ENCODE measurements at places on chromosomes 2 and 18. TPM values are rescaled to one million over a fixed set of nuclear protein-coding genes. Genes with fewer than 3 reads are reported as not detected.

Gene RBKS
- 1.7 TPM for total RNA-seq

Gene TGIF1
- 88.7 TPM for total RNA-seq

Gene ALPI
- not detected for total RNA-seq

Gene C2orf69
- 13.2 TPM for total RNA-seq

Gene PRKAG3
- not detected for total RNA-seq

Gene TTC21B
- 23.0 TPM for total RNA-seq

DNA sequence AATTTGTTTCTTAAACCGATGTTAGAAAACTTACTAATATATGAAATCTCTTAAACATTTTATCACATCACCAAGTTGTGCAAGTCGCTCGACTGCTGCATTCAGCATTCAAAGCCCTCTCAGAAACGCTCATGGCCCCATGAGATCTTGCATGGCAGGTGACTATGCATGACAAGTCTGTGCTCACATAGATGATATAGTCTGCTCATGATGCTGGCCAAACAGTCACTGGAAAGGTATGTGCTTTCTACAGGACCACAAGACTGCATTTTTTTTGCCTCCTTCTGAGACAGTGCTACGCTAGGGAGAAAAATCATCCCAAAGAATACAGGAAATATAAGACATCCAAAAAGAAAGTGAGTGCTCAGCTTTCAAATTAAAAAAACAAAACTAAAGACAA lies 98.3 kb upstream of the ZBTB14 start:
- no peak for DNase-seq
- H3K36me3 ChIP-seq, result no peaks in the 10 kb centered on the region
- no peaks in the 10 kb centered on the region for H3K27me3 ChIP-seq
- no peak overlapping the region for H3K4me3 ChIP-seq

- no peaks in the 10 kb centered on the region for H3K36me3 ChIP-seq
- H3K4me1 ChIP-seq, result peaks cover 30% of the 10 kb centered on the region
- H3K27me3 ChIP-seq, result no peaks in the 10 kb centered on the region
- DNase-seq, result no peak
These were observed 104.8 kb downstream of the MAP4K4 start for GRCh38 chr2:101802329-101802728.

DNA sequence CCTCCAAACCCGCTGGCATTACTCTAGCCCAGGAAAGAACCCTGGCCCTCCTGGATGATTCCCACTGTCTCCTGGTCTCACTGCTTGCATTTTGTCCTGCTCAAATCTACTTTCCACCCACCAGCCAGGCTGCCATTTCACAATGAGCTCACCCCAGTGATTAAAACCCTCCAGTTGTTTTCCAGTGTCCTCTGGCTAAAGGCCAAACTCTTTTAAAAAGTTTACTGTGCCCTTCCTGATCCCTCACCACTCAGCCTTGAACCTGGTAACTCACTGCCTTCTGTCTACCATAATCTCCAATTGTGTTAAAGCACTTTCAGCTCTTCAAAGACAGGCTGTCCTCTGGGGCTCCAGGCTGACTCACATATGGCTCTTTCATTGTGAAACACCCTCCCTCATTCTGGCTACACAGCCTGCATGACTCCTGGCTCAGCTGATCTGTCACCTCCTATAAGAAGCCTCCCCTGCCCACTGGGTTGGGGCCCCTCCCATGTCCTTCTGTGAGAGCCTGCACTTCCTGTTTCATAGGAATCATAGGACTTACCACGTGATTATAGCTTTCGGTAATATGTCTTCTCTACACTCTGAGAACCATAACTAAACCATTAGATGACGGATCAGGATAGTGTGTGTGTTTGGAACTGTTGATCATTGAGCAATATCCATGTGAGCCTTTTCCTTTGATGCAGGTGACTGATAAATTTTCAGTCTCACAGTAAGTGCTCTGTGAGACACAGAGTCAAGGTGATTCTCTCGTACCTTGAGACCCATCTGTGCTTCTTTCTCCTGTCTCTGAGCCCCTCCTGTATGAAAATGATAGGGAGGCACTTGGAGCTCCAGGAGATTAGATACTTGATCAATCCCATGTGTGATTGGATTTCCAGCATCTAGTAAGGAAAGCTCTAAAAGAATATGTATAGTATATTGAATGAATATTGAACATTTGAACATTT lies 590.8 kb upstream of the ID2 start:
- no peaks in the 10 kb centered on the region for H3K27me3 ChIP-seq
- H3K27ac ChIP-seq, result no peak overlapping the region
- DNase-seq, result no peak
- no peaks in the 10 kb centered on the region for H3K36me3 ChIP-seq
- no peak overlapping the region for H3K4me3 ChIP-seq

GRCh38 chr2:1594373-1595171 lies 149.7 kb downstream of the PXDN start:
- H3K27me3 ChIP-seq, result no peaks in the 10 kb centered on the region
- H3K4me3 ChIP-seq, result no peak overlapping the region
- no peaks in the 10 kb centered on the region for H3K36me3 ChIP-seq
- H3K4me1 ChIP-seq, result no peaks in the 10 kb centered on the region
- DNase-seq, result no peak
- no peak overlapping the region for H3K27ac ChIP-seq

DNA sequence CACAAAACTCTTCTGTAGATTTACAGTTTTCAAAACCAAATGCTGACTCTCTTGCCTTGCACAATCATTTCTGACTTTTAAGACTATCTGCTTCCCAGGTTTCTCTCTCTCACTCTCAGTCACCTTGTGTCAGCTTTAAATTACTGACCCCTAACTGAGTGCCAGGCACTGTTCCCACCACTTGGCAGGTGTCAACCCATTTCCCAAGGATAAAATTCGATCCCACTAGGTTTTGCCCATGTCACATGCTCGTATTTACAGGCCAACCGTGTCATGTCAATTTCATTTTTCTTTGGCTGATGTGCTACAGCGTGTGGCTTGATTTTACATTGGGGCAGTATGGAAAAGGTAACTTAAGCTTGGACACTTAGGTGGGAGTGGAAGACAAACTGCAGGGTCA lies 26.1 kb upstream of the LMAN1 start:
- H3K27me3 ChIP-seq, result no peaks in the 10 kb centered on the region
- no peak for DNase-seq
- H3K27ac ChIP-seq, result no peak overlapping the region

GRCh38 chr2:97759727-97760407 lies 46.5 kb downstream of the ZAP70 start:
- H3K4me1 ChIP-seq, result peaks cover 12% of the 10 kb centered on the region
- H3K4me3 ChIP-seq, result no peak overlapping the region
- H3K27me3 ChIP-seq, result no peaks in the 10 kb centered on the region
- peaks cover 8% of the 10 kb centered on the region for H3K36me3 ChIP-seq
- peak overlapping the region; percentile 14 for H3K27ac ChIP-seq
- no peak for DNase-seq

DNA sequence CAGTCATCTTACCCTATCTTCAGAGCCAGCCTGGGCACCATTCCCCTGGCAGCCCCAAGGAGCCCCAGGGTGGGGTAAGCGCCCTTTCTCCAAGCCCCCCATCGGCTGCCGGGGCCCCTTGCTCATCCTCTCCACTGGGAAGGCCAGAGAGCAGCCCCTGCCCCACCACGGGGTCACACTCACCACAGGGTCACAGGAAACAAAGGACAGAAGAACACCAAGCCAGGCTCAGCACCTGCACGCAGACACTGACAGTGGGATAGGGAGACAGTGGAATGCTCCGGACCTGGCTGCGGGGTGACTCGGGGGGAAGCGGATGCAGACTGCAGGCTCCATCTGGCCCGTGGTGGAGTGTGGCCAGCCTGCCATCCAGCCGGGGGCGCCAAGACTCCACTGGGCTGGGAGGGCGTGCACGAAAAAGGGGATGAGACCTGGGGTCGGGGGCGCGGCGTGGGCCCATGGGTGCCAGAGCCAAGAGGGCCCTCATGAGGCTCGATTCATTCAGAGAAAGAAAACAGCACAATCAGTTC lies 21.1 kb downstream of the HDAC4 start:
- DNase-seq, result no peak
- peaks cover 15% of the 10 kb centered on the region for H3K4me1 ChIP-seq
- no peak overlapping the region for H3K27ac ChIP-seq
- no peak overlapping the region for H3K4me3 ChIP-seq
- H3K36me3 ChIP-seq, result no peaks in the 10 kb centered on the region

- no peaks in the 10 kb centered on the region for H3K36me3 ChIP-seq
- no peaks in the 10 kb centered on the region for H3K4me1 ChIP-seq
- H3K4me3 ChIP-seq, result no peak overlapping the region
- H3K27me3 ChIP-seq, result no peaks in the 10 kb centered on the region
These were observed 367.7 kb upstream of the NETO1 start for GRCh38 chr18:73235491-73235890.

DNA sequence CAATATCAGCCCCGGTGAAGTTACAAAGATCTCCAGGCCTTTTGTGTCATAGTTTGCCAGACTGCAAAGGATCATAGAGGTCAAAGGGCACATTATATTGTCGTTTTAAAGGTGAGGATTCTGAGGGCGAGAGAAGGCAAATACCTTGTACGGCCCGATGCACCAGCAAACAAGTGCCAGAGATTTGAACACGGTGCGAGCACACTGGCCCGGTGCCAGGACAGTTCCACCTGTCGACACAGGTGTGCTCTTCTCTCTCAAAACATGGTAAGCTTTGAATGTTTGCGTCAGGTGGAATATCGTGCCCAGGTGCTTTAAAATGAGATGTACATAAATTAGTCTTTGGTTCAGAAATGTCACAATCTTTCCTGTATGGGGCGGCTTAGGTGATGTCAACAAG lies 776.1 kb upstream of the ID2 start:
- H3K27me3 ChIP-seq, result no peaks in the 10 kb centered on the region
- no peak overlapping the region for H3K4me3 ChIP-seq
